ENCODE measurements at places on chromosomes 5 and 9.

- DNase-seq: no peak
Observed at GRCh38 chr9:91784673-91785446, 165.2 kb downstream of the ROR2 start.

DNA sequence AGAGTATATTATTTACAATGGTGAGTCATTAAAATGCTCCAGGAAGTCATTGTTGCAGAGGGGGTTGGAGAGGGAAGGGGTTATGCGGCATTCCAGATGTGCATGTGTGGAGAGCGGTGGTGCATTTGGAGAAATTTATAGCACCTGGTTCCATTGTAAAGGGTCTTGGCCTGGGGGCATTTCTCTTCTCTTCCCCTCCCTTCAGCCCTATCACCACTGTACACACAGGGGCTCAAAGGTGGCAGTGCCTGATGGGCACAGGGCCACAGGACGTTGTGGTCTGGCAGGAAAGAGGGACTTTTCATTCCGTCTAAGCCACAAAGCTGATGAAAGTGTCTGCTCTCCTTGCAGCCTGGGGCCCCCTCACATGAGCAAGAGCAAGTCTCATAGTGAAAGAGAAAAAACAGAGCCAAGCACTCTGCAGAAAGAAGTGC, 442.4 kb upstream of the ZNF462 start:
- DNase-seq: no peak

DNA sequence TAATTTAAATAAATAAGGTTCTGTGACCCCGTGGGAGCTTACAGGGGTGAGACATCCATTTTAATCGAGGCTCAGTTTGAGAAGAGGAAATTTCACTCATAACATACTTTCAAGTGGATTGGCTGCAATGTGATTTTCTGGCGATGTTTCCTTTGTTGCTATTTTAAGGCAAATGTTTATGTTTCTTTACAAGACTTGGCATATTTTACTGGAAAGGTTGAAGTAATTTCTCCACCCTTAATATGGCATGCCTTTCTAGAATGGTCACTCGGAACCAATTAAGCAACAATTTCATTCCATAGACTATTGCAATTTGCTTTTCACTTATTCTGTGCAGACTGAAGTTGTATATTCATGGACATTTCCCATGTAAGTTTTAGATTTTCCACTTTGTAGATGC, 438.0 kb upstream of the WWC1 start:
- DNase-seq: no peak

- no peak for DNase-seq
Observed at GRCh38 chr5:166431456-166431855, 1860.0 kb upstream of the WWC1 start.

GRCh38 chr5:38347040-38347763, 88.8 kb downstream of the EGFLAM start:
- no peak for DNase-seq

DNA sequence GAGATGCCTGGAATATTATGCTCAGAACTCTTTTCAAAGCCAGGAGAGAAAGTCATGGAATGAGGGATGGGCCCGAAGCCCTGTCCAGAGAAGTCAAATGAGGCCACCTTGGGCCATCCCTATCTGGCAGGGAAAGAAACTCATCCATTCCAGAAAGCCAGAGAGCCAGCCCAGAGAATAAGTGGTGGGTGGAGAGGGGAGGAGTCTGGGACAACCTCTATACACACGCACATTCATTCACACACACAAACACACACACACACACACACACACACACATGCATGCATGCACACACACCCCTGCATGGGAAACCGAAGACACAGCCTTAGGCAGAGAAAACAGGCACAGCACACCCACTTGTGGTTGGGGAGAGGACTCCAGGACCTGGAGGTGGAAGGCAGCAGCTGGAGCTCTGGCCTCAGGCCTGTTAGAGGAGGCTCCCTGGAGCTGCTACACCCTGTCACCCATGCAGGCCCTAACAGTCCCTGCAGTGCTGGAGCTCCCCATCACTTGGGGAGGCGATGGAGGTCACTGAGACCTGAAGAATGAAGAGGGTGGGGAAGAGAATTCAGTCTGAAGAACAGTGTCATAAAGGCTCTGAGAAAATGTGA, 38.0 kb downstream of the TGFBI start:
- no peak for DNase-seq

GRCh38 chr5:138658676-138659075, 83.5 kb upstream of the HSPA9 start:
- DNase-seq: no peak

- DNase-seq: no peak
Observed at GRCh38 chr5:151522226-151522625, 68.9 kb downstream of the FAT2 start.

- DNase-seq: no peak
Observed at GRCh38 chr5:173583346-173583745, 33.1 kb downstream of the BOD1 start.

GRCh38 chr5:42005561-42006153, 80.6 kb downstream of the FBXO4 start:
- peak; percentile 6 for DNase-seq

DNA sequence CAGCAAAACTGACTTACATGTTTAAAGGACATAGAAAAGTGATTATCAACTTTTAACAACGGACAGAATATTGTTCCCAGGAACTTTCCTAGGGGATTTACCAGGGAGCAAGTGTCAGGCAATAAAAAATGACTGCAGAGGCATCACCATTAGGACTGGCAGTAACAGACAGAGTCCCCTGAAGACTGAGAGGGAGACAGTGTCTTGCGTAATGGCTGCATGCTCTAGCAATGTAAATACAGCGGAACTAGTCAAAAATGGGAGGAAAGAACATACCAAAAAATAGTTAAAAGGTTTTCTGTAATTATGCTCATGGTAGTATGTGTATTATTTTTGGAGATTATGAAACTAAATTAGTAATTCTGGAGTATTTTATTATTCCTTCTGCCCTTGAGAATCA, 181.8 kb downstream of the CRB2 start:
- DNase-seq: no peak

DNA sequence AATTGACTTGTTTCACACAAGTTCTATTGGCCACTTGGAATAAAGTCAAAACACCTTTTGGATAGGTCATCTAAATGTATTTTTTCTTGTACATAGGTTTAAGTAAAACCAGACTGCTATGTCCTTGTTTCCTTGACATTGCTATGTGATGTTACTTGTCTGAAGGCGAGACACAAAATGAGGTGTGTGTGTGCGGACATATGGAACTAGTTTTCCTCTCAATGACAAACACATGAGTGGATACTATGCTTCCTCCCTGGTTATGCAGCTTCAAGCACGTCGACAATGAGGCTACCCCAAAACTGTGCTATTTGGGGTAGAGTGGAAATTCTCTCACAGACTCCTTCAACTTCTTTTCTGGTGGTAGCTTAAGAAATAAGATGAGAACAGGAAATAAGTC, 276.8 kb downstream of the GAS1 start:
- DNase-seq: no peak

- peak; percentile 61 for DNase-seq
Observed at GRCh38 chr9:6068983-6069382, 53.6 kb upstream of the RANBP6 start.

DNA sequence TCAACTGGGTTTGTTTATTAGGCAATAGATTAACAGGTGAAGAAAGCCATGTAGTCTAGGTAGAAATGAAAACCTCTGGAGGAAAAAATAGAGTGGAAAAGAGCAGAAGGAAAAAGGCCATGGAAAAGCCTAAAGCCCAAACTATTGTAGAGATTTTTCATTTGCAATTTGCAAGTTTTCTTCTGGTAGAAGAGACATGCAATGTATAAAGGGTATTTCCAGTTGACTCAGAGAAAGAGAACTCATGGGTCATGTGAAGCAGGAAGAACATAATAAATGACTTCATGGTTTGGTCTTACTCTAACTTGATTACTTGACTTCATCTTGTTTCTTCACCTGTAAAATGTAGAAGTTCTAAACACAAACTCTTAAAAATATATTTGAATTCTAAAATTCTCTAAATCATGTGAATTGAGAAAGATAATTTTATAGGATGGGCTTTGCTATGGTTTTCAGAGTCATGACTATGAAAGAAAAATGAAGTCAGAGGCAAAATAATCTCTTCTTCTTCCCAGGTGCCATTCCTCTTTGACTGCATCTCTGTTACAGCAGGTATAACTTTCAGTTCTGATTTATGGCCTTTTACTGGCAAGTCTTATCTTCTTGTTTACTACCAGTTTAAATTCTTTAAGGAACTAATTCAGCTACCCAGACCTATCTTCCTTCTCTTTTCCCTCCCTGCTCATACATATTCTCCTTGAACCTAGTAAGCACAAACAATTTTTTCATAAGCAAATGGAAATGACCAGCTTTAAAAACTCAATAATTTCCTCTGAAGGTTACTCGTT, 47.7 kb upstream of the TMC1 start:
- DNase-seq: no peak

- DNase-seq: no peak
Observed at GRCh38 chr9:97830884-97831829, 21.9 kb upstream of the FOXE1 start.

- DNase-seq: no peak
Observed at GRCh38 chr9:88605512-88606362, 70.8 kb downstream of the NXNL2 start.

DNA sequence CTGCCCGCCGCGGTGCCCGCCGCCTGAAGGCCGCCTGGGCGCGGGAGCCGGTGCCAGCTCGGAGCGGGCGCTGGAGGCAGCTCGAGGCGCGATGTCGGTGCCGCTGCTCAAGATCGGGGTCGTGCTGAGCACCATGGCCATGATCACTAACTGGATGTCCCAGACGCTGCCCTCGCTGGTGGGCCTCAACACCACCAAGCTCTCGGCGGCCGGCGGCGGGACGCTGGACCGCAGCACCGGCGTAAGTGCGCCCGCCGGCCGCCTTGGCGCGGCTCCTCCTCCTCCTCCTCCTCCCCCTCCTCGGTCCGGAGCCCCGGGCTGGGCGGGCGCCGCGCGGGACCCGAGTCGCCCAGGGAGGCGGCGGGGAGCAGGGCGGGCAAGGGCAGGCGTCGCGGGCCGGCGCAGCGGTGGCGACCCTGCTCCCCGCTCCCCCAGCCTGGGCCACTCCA, 455 bp downstream of the OLFM1 start:
- DNase-seq: no peak

- DNase-seq: no peak
Observed at GRCh38 chr9:113568571-113569321, 105.2 kb downstream of the RGS3 start.

- DNase-seq: no peak
Observed at GRCh38 chr9:18591261-18591660, 117.3 kb downstream of the ADAMTSL1 start.

- peak; percentile 21 for DNase-seq
Observed at GRCh38 chr5:68381060-68381459, 165.5 kb downstream of the PIK3R1 start.

GRCh38 chr9:37923118-37923795, 19.3 kb upstream of the SLC25A51 start:
- no peak for DNase-seq

GRCh38 chr9:33331377-33331891, 41.1 kb downstream of the NFX1 start:
- DNase-seq: no peak

DNA sequence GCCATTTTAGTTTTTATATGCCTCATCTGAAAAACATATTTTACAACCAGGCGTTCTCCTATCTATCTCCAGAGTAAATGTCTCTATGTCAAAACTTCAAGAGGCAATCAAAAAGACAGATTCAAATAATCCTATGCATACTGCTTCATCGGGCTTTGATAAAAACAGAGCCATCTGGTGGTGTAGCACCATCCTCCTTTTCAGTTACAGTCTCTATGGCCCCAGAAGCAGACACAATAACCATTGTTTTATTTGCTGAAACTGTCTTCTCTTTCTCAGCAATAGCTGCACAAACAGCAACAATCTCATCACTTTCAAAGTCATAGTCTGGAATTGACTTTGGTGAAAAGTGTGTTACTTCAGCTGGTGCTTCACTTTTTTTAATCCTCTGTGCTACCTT, 36.3 kb downstream of the PTGER4 start:
- no peak for DNase-seq

GRCh38 chr9:136050266-136050700, 44.8 kb downstream of the NACC2 start:
- DNase-seq: no peak

GRCh38 chr5:58326022-58326421, 133.9 kb downstream of the PLK2 start:
- no peak for DNase-seq

DNA sequence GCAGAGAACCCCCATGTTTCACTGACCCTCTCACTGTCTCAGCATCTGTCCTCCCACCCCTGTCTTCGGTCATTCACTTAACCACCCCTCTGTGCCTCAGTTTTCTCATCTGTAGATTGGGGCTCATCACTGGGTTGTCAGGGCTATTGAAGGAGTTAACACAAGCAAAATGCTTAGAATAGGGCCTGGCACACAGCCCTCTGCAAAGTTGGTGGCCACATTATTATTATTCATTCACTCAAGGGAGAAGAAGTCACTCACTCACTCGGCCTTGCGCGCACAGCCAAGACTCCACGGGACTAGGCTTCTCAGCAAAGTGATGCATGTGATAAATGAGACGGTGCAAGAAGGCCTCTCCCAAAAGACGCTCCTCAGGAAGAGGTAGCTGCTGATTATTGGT, 8.0 kb downstream of the PDGFRB start:
- no peak for DNase-seq

DNA sequence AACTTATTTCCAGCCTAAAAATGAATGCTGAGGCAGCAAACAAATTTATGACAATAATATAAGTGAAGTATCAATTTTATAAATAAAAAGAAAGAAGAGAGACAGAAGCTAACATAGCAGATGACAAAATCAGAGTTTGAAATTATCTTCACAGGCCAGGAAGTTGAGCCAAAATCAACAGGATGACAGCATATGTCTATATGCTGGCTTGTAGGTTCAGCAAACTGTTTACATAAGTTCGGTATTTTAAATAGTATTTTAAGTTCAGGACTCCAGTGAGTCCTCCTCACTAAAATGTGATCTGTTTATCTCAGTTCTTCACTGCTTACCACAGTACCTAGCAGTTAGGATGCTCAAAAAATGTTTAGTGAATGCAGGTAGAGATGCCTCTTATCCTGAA, 359.6 kb upstream of the SMC2 start:
- DNase-seq: no peak

DNA sequence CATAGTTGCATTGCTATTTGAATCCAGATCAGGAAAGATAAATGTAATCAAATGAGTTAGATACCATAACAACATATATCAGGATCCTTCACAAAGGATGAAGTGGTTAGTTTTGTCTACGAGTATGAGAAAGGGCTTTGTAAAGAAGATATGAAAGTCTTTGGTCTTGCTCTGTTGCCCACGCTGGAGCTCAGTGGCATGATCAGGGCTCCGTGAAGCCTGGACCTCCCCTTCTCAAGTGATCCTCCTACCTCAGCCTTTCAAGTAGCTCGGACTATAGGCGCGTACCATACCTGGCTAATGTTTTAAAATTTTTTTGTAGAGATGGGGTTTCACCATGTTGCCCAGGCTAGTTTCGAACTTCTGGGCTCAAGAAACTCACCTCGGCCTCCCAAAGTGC, 1.8 kb downstream of the SMC5 start:
- DNase-seq: no peak

GRCh38 chr5:50320131-50320749, 120.8 kb downstream of the EMB start:
- DNase-seq: no peak

Measured in CD4-positive, alpha-beta T cell treated with Interleukin-10 for 1 hour (primary cell).